Occipital lobe (tissue), 3 donors: ENCODE measurements at places on chromosomes 11 and 22. TPM values are rescaled to one million over a fixed set of nuclear protein-coding genes. Genes with fewer than 3 reads are reported as not detected.
A peak's percentile ranks its signal among the peaks of the same experiment; 100 is the strongest.

DNA sequence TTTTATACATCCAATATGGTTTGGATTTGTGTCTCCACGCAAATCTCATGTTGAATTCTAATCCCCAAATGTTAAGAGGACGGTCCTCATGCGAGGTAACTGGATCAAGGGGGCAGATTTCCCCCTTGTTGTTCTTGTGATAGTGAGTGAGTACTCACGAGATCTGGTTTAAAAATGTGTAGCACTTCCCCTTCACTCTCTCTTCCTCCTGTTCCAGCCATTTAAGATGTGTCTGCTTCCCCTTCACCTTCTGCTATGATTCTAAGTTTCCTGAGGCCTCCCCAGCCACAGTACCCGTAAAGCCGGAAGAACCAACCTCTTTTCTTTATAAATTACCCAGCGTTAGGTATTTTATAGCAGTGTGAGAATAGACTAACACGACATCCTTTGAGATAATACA, 98.6 kb downstream of the TTC28 start:
- no peak for DNase-seq

GRCh38 chr11:128463371-128463829, 124.0 kb downstream of the ETS1 start:
- peak; percentile 26 for DNase-seq

GRCh38 chr11:102516179-102516578, 14.4 kb downstream of the MMP7 start:
- DNase-seq: no peak

DNA sequence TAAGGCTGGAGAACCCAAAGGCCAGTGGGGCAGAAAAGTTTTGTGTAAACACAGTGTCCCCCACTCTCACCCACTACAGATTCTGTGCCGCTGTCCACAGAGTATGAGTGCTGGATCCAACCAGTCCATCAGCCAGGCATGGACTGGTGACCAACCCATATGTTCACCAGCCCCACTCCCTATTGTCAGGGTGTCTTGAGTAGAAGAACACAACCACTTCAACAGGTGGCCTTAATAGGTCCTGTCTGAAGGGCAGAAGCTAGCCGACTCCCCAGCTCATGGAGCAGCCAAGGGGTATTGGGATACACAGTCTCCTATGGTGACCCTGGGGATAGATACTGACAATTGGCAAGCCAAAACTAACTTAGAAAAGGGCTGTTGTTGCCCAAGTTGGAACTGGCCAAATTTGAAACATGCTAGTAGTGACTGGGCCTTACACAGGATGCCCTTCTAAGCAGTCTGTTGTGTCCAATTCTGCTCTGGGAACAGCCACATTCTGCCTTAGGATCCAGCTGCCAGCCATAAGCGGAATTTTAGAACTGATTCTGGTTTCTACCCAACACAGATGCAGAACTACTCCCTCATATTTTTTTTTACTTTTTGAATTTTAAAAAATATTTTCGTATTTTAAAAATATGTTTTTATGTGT, 19.8 kb upstream of the PGM2L1 start:
- DNase-seq: no peak

DNA sequence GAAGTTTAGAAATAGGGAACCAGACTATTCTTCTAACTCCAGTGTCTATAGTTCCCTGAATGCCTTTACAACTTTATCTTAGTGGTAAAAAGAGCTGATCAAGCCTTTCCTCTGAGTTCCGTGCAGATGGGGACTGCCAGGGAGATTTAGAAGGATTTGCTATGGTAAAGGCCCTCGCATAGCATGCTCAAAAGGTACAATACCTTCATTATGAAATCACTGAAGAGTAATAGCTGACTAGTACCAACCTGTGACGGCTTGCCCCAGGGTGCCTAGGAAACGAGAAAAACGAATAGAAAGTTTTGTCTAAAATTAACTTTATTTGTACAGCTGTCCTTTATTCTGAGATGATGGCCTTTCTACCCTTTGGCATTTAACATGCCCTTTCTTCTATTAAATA, 150.1 kb upstream of the ARHGAP42 start:
- DNase-seq: no peak

DNA sequence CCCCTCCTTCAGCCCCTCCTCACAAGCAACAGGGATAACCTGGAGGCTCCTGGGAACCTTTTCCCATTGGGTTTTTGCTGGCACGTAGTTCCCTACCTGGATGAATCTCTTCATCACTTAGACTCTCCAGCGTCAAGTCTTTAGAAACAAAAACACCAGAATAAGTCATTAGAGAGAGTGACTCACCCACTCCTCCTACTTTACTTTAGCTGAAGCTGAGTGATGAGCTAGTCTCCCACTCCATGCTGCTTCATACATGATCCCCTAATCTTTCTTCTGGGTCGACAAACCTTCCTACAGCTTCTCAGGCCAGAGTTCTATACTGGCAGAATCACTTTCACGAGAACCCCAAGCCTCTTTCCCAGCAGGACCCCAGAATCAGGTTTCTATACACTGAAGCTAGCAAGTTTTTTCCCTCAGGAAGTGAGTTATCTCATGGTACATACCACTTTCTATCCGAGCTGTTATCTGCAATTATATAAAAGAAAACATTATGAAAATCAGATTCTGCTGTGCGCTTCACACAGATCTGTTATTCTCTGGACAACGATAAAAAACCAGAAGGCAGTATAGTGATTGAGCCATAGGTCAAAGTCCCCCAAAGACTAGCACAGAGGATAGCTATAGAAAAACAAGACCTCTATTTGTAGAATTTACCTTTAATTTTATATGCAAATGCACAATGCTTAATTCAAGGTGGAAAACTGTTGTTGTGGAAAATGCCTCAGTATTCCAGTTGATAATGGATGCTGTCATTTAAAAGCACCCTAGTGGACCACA, 18.7 kb downstream of the DRICH1 start:
- DNase-seq: no peak

GRCh38 chr11:117819096-117820040, 5.2 kb downstream of the FXYD2 start:
- peak; percentile 54 for DNase-seq

- no peak for DNase-seq
Observed at GRCh38 chr11:27367881-27368280, 4.9 kb upstream of the CCDC34 start.

- DNase-seq: no peak
Observed at GRCh38 chr11:9320047-9320446, 5.7 kb upstream of the TMEM41B start.

DNA sequence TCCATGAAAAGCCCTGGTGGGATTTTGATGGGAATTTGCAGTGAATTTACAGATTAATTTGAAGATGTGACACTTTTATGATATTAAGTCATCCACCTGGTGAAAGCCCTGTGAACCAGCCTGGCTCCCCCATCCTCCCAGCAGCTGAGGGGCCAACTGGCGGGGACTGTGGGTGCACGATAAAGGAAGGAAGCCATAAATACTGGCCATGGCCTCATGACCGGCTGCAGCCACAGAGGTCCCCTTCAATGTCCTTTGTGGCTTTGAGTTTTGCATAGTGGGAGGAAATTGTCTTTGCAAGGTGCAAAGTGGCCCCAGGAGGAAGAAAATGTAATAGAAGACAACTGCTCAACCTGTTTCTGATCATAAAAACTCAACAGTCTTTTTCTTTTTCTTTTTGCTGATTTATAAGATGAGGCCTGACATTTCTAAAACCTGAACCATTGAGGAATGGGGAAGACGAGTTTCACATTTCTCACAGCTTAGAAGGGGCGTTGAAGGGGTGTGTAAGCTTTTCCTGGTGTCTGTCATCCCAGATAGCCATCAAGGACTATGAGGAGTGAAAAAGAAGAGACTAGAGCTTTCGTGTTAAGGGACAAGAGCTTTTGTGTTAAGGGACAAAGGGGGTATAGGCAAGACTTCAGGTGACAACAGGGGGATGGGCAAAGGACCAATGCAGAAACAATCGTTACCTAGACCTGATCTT, 6.3 kb upstream of the NDUFV1 start:
- DNase-seq: no peak

DNA sequence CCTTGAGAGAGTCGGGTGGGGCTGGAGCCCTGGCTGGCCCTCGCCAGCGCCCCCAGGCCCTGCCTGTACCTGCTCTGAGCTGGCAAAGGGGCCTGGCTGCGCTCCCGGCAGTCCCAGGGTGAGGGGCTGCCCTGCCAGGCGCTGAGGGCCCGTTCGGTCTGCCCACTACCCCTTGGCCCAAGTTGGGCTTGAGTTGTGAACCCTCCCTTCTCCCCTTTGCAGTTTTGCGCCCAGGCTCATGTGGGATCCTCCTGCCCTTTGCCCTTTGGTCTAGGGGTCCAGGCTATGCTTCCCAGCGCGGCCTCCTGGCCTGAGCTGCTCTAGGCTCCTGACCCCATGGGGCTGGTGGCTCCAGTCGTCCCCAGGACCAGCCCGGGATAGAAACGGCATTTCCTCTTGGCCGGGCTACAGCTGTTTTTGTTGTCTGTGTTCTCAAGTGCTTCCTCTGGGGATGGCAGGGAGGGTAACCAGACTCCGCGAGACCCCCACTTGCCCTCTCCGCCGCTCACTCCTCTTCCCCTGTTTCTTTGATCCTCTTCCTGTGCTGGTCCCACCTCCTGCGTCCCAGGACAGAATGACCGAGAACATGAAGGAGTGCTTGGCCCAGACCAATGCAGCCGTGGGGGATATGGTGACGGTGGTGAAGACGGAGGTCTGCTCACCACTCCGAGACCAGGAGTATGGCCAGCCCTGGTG, 34.9 kb downstream of the PRDM11 start:
- no peak for DNase-seq

DNA sequence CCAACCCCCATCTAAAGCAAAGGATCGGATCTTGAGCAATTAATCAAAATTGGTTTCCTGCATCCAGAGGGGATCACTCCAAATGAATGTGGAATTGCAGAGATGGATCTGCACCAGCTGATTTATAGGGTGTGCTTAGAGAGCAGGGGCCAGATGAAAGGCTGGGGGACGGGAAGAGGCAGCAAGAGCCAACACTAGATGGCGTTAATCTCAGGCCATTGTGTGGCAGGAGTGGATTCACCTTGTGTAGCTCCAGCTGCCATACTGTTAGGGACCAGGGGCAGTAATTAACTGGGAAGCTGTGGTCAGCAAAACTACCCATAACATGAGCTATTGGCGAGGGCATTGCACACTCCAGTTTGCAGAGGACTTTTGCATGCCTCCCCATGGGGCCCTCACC, 35.6 kb downstream of the SERPINH1 start:
- no peak for DNase-seq

- no peak for DNase-seq
Observed at GRCh38 chr11:126999366-126999765, 1.2 kb downstream of the KIRREL3 start.

GRCh38 chr11:4095509-4096230, 1.1 kb downstream of the RRM1 start:
- DNase-seq: no peak

GRCh38 chr11:119691020-119691666, 37.9 kb downstream of the NECTIN1 start:
- DNase-seq: no peak

DNA sequence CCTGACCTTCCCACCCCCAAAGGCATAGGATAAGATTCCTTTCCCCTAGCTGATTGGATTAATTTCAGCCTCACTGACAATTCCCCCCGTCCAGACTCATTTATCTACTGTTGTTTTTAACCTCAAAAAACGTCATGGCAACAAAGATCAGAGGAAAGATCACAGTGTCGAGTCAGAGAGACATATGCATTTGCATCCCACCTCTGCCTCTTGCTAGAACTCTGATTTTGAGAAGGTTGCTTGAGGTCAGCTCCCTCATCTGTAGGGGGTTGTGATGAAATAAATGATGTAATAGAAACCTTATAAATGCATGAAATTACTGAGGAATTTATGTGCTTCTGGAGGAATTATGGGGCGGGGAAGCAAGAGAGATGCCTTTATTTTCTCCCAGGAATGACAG, 53.3 kb upstream of the SYN3 start:
- DNase-seq: no peak

DNA sequence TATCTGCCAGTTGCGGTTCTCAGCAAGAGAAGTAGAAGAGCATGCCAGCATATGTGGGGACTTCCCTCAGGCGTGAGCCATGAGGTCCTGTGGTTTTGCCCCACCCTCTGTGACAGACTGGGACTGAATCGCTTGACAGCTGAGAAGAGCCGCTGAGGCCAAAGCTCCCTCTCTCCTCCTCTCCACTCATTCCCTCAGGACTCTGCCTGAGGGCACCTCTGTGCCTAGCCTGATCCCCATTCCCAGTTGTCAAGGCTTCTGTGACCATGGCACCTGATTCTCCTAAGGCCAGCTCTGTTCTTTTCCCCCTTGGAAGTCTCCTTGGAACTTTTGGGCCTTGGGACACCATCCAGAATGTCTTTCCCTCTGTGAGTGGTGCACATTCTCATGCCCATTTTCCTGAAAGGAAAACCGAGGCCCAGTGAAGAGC, 27.0 kb downstream of the ART5 start:
- DNase-seq: no peak

- DNase-seq: no peak
Observed at GRCh38 chr22:19756288-19757128, 4.1 kb upstream of the TBX1 start.

- DNase-seq: no peak
Observed at GRCh38 chr11:66919923-66920322, 38.3 kb downstream of the PC start.

GRCh38 chr22:46083383-46084350, 66.7 kb upstream of the PPARA start:
- DNase-seq: no peak

DNA sequence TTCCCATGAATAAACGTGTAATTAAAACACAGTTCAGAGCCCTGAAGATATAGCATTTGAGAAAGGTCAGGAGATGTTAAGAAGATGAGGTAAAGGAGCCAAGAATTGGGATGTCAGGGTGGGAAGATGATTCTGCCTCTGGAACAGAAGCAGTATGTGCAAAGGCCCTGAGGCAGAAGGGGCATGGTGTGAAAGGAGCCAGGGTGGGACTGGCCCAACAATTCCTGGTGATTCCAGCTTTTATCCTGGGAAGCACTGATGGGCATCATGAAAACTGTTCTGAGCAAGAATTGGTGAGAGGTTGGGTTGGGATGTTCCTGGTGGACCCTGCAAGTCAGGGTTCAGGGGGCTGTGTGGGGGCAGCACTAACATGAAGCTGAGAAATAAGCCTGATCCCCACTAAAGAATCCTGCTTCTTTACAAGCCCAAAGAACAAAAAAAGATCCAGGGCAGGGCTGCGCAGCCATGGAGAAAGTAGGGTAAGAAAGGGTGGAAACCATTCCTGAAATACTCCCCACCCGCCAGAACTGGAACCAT, 2.5 kb upstream of the FXYD6 start:
- DNase-seq: no peak

Gene SLC17A6
- total RNA-seq: 21.2 TPM

Gene POU2AF2
- not detected for total RNA-seq

Gene PARVG
- total RNA-seq: 0.47 TPM

Gene NR1H3
- 8.1 TPM for total RNA-seq

Gene MRPL49
- 26.4 TPM for total RNA-seq

Gene MPZL3
- 1.6 TPM for total RNA-seq

Gene HBD
- not detected for total RNA-seq

Gene DBX1
- total RNA-seq: not detected

Gene C11orf86
- not detected for total RNA-seq

Gene RCOR2
- 9.5 TPM for total RNA-seq

Gene MYBPC3
- total RNA-seq: not detected

Gene PHOX2A
- total RNA-seq: not detected

Gene OR4A15
- total RNA-seq: not detected

Gene GRM5
- 175 TPM for total RNA-seq

Gene LRP4
- total RNA-seq: 8.3 TPM

Gene BTBD18
- total RNA-seq: not detected
